Dorsolateral prefrontal cortex (tissue), 122 donors: ENCODE measurements at places on chromosomes 6 and 20.

DNA sequence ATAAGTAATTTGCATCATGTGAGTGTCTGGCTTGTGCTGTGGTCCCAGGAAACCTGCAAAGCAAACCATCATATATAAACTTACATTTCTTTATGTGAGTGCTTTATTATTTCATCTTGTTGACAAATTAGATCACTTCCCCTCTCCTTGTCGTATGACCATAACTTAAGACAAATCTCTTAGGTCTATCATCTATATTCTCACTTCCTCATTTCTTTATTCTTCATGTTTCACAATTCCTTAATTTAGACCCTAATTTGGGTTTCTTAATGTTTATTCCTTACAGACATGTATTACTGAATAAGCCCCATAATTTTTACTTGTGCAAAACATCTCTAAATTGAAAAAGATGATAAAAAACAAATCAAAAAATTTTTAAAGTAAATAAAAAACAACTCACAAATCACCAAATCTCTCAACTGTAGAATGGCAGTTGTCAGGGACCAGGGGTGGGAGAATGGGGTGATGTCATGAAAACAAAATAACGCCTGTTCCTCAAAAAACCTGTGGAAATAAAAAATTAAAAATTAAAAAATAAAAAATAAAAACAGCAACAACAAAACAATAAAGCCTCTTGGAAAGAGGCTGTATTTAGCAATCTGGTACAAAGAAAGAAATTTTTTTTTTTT lies 49.5 kb upstream of the FBXO30 start:
- DNase-seq, result no peak

DNA sequence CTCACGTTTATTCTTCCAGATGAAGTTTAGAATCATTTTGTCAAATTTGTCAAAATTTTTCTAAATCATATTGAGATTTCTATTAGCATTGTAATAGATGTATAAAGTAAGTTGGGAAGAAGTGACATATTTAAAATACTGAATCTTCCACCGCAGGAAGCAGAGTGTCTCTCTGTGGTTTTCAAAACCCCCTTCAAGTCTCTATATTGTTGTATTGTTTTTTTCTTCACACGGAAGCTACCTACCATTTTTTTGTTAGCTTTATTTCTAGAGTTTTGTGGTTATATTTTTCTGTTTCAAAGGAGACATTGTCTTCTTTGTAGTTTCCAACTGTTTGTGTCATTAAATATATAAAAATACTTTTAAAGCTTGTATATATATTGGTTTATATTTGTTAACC lies 188.6 kb downstream of the ZDHHC14 start:
- DNase-seq, result no peak

DNA sequence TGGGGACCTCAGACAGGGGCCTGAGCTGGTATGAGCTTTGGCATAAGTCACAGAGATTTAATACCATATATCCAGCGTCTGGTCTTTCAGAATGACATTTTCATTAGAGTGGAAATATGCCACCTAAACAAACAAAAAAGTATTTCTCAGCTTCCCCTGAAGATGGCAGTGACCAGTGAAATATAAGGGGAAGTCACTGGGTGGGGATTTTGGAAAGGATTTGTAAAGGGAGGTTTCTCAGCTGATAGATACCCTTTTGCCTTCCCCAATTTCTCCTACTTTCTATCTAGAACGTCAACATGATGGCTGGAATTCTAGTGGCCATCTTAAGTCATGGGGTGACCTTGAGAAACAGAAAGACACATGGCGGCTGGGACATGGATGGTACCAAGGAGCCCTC lies 137.7 kb upstream of the LRFN2 start:
- DNase-seq, result no peak

DNA sequence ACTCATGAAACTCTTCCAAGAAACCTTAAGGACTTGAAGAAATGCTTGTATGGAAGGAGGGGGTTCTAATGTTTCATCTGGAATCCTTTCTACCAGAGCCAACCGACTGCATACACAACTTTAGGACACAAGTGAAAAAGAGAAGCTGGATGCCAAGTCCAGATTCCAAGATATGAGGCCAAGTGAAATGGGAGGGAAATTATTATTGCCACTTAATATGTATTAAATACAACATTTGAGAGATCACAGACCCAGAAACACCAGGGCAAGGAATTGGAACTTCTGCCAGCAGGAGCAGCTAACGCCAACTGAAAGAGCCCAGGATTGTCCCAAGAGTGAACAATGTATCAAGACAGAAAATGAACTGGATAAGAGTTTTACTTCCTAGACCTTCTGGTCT lies 144.2 kb downstream of the ARHGAP18 start:
- DNase-seq, result no peak

DNA sequence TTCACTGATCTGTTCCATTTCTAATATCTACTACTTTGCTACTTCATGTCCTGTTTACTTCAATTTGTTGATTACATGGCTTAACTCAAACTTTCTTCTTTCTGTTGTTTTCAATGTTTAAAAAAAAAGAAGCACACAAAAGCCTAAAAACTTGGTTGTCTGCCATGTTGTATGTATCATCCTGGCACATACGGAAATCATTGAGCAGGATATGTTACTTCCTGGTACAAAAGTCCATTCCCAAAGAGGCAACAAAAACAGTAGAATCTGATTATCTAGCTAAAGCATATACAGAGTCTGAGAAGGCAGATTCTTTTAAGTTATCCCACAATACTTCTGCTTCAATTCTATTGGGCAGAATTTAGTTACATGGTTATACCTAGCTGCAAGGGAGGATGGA lies 14.5 kb upstream of the COL12A1 start:
- DNase-seq, result no peak

DNA sequence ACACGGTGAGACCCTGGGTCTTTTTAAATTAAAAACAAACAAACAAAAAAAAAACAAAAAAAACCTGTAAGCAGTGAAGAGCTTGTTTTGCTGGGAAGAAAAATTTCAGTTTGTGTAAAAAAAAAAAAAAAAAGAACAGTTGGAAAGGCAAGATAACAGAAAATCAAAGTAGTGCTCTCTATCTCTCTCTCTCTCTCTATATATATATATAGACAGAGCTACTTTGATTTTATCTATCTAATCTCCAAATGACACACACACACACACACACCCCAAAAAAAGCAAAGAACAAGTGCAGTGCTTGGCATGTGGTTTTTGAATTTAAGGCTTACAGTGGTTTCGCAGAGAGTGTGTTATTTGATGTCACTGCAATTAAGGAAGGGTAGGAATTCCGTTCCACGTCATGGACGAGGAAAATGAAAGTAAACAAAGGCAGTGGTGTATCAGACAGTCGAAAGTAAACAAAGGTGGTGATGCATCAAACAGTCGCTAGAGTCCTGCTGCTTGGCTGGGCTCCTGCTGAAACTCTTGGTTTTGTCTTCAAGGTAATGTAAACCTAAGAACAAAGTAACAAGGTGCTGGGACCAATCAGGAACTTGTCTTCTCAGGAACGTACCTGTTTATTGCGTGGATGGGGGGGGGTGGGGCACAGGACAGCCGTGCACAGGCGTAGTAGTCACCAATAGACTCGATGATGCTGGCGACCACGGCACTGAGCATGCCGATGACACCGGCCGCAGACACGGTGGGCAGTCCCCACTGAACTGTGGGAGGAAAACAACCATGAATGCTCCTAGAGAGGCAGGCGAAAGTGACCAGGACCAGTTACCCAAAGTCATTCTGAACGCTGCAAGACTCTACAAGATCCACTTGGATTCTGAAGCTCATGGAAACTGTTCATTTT lies 131.8 kb downstream of the SLC23A2 start:
- no peak for DNase-seq

DNA sequence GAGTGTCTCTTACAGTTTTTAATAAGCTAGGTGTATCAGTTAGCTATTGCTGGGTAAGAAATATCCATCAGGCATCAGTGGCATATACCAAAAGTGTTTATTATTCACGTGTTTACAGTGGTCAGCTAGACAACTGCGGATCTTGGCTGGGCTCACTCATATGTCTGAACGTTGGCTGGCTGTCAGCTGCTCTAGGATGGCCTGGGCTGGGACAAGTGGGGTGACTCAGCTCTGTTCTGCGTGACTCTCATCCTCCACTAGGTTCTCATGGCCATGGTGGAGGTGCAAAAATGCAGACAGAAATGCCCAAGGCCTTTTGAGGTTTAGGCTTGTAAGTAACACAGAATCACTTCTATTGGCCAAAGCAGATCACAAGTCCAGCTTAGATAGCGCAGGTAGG lies 22.0 kb downstream of the ZNF341 start:
- DNase-seq, result no peak

GRCh38 chr6:107667790-107668189 lies 156.3 kb downstream of the SCML4 start:
- no peak for DNase-seq

DNA sequence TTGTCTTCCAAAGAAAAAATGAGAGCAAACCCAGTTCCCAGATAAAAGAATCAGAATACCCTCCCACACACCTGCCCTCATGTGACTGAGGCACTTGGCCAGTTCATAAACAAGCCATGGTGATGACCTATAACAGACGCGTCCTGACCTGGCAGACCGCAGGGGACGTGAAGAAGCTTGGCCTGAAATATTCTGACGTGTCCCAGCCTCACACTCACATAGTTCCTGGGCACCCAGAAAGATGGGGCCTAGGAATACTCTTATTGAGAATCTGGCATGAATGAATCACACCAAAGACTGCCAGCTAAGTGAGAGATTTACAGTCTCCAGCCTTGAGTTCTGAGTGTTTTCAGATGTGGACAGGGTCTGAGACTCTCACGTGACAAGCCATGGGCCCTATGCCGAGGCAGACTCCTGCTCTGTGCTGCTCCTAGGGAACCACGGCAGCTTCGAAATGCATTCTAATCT lies 17.2 kb upstream of the MAP3K4 start:
- no peak for DNase-seq

DNA sequence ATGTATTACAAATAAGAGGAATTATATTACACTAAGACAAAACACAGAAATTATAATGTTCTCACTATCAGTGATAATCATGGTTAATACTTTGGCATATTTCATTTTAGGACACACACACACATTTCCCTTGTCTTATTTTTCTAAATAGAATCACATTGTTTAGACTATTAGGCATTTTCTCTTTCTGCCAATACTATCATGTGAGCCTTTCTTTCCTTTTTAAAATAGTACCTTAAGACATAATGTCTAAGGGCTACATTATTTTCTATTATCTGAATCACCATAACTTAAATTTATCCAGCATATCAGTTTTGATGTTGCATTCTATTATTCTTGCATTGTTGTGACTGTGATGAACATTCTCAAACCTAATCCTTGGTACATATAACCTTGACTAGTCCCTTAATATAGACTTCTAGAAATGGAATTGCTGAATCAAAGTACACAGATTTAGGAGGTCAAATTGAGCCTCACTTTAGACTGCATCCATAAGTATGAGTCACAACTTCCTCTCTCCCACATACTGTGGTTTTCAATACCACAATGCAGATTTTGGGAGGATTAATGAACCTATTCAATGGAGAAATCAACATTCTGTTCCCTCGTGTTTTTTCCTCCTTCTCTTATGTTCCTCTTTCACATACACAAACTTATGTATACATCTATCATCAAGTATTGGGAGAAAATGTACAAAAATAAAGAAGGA lies 212.6 kb downstream of the MOXD1 start:
- no peak for DNase-seq

GRCh38 chr6:124551711-124552233 lies 410.5 kb upstream of the RNF217 start:
- DNase-seq, result no peak

- DNase-seq, result no peak
These were observed 171.8 kb downstream of the BCAS1 start for GRCh38 chr20:53898556-53898931.

- no peak for DNase-seq
These were observed 188.1 kb downstream of the CDC5L start for GRCh38 chr6:44575644-44576043.

- no peak for DNase-seq
These were observed 5.7 kb upstream of the OSTM1 start for GRCh38 chr6:108080010-108080780.

DNA sequence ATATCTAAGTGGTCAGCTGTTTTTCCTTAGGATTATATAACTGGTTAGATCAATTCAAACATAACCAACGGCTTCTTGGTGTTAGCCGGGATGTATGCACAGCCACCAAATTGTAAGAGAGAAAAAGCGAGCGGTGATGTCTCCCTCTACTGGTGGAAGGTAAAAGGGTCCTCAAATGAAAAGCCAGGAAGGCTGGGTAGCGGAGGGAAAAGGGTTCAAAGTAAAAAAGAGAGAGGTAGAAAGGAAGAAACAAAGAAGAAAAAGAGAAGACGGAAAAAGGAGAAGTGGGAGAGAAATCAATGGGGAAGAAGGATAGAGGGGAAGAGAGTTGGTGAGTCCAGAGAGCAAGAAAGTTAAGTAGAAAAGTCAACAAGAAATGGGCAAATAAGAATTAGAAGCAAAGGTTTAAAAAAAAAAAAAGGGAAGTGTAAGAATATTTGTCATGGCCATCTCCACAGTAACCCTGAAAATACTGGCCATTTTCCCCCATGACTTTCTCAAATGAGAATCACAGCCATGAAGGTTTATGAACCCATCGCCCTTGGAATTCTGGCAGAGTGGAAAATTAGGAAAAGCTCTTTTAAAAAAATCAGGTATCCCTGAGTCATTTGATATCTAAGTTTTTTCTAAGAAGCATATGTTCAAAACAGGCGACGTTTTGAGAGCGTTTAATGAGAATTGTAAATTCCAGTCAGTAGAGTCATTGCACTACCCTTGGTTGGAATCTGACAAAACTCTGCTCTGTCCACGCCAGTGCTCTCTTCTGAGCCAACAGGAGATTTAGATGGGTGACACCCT lies 155.6 kb upstream of the SNX9 start:
- no peak for DNase-seq

- DNase-seq, result no peak
These were observed 206.7 kb downstream of the MANEA start for GRCh38 chr6:95784019-95784418.

GRCh38 chr6:103720393-103720792 lies 1139.3 kb downstream of the HACE1 start:
- DNase-seq, result no peak

DNA sequence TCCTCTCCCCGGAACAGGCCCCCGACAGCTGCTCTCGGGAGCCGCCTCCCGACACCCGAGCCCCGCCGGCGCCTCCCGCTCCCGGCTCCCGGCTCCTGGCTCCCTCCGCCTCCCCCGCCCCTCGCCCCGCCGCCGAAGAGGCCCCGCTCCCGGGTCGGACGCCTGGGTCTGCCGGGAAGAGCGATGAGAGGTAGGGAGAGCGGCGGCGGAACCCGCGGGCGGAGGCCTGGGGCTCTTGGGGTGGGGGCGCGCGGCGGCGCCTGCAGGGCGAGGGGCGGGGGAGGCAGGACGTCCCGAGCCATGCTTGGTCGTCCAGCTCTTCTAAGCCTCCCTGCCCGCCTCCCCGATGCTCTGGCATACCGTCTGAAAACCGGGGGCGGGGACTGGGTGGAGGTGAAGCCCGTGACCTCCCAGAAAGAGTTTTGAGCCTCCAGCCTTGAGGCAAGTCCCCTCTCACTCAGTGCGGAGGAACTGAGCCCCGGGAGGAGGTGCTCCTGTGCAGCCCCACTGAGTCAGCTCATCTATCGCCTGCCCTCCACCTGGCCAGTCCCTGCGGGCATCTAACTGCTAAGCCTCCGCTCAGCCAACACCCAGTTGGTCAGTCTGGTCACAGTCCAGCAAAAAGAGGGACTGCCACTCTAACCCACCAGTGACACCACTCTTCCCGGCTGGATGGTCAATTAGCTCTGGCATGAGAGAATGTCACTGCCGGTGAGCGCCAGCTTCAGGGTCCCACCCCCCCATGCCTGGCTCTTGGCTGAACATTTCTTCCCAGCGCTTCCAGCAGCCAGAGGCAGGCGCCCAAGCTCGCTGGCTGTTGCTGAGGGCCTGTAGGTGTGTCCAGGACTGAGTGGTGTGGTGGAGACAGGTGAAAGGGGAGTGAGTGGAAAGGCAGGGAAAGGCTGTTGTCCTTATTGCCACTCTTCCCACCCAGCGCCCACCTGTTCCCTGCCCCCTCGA lies 482 bp downstream of the DDR1 start:
- DNase-seq, result no peak

- DNase-seq, result no peak
These were observed 48.0 kb downstream of the ARMC2 start for GRCh38 chr6:108896111-108896661.
